ENCODE measurements at places on chromosomes 6 and 20.

- DNase-seq, result no peak
Observed at GRCh38 chr6:26613689-26614683, 17.2 kb downstream of the ABT1 start.

DNA sequence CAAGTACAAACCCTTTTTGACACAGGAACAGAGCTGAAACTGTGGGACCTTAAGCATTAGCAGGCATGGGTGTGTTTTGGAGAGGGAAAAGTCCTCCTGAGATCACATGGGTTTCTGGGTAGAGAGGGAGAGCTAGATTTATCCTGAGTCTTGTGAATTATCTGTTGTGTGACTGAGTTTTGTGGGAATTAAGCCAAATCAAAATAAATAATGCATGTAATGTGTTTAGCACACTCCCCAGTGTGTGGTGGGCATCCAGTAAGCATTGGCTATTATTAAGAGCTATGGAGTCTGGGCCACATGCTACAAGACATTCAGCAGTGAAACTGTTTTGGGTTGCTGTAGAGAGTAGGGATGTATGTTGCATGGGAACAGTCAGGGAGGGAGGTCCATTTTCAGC is 75.3 kb upstream of the JAG1 start:
- no peak for DNase-seq

DNA sequence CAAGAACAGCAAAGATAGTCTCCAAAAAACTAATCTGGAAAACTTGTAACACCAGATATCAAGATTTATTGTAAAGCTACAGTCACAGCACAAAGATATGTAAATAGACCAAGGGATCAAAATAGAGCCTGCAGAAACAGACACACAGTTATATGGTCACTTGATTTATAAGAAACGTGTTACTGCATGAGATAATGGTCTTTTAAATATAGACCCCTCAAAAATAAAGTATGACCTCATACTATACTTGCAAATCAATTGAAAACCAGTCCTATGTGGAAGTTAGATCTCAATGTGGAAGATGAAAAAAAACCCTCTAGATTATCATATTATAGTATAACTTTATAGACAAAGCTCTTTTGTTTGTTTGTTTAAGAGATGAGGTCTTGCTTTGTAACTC is 247.3 kb upstream of the CNR1 start:
- no peak for DNase-seq

- DNase-seq, result no peak
Observed at GRCh38 chr6:83294676-83295075, 101.5 kb downstream of the RWDD2A start.

- no peak for DNase-seq
Observed at GRCh38 chr6:139597771-139598755, 223.6 kb upstream of the CITED2 start.

GRCh38 chr6:97293198-97293696 is 10.2 kb upstream of the MMS22L start:
- no peak for DNase-seq

- DNase-seq, result no peak
Observed at GRCh38 chr6:18161431-18161830, 6.2 kb downstream of the KDM1B start.

Measured in activated CD8-positive, alpha-beta memory T cell treated with anti-CD3 and anti-CD28 coated beads for 4 hours (primary cell).